ENCODE measurements at places on chromosomes 4 and X.

DNA sequence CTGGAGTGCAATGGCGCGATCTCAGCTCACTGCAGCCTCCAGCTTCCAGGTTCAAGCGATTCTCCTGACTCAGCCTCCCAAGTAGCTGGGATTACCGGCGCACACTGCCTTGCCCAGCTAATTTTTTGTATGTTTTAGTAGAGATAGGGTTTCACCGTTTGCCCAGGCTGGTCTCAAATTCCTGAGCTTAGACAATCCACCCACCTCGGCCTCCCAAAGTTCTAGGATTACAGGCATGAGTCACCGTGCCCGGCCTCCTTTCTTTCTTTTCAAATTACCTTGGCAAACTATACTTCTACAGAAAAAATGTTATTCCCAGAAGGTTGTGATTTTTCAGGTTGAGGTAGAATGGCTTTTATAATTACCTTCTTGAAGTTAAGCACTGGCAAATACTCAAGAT is 321.9 kb upstream of the PRPS2 start:
- DNase-seq: no peak

DNA sequence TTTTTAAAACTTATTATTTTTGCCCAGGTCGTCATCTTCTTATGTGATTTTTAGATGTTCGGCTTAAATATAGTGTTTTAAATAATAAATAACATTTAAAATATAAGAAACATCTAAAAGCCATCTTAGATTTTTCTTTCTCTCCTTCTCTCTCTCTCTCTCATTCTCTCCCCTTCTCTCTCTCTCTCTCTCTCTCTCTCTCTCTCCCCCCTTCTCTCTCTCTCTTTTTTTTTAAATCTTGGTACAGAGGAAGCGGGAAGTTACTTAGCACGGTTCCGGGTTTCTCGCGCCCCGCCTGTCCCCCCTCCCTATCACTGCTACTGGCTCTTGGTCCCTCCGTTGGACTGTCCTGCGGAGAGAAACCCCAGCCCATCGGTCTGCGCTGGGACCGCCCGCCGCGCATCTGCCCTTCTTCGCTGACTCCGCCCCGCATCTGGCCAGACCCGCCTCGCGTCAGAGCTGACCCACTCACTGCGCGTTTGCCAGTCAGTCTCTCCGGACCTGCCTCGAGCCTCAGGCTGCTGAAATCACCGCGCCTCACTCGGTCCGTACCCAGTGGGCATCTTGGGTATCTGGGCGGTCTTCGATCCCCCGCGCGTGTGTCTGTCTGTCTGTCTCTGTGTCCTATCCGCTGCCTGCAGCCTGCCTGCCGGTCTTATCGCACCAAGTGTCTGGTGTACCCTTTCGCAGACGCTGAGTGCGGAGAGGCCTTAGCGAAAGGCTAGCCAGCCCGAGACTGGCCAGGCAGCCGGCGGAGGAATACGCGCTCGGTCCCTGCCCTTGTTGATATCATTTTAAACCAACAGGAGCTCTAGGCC is at the start of gene PABPC5:
TSS of gene PABPC5 (plus strand) at position 489 of the 818 bp plus-strand sequence. CDS start 739 bp downstream, outside the sequence.
- DNase-seq: peak; percentile 88

- no peak for DNase-seq
These were observed 230.3 kb upstream of the PGRMC2 start for GRCh38 chr4:128517739-128518510.

- DNase-seq: no peak
These were observed 92.0 kb downstream of the PDGFRA start for GRCh38 chr4:54320826-54321685.

DNA sequence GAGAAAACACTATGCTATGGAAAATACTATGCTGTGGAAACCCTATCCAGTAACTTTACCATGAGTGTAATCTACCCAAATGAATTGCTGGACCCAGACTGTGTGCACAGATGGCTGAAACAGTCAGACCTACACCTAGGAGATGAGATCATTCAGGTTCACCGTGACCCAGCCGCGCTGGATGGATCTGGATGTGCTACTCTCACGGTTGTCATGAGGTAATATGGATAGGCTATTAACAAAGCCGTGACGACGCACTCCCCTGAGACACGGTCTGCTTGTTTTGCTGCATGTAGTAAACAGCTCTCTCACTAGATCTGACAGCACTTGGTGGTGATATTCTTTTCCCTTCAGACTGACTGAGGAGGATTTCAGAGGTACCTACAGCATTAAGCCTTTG is 832.5 kb upstream of the GRID2 start:
- DNase-seq: no peak

DNA sequence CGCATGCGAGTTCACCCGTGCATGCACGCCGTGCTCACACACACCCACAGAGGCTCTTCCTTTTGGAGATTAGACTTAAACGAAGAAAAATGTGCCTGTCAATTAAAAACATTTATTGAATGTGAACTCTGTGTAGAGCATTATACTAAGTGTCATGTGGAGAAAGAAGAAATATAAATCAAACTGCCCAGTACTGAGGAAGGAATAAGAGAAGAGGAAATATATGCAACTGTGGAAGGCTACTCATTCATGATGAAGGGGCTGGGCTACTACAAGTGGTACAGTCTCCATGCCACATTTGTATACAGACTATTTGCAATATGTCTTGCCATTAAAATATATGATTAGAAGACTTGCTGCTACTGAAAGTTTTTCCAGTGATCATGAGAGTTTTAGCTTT is 714.7 kb downstream of the DMD start:
- DNase-seq: no peak

DNA sequence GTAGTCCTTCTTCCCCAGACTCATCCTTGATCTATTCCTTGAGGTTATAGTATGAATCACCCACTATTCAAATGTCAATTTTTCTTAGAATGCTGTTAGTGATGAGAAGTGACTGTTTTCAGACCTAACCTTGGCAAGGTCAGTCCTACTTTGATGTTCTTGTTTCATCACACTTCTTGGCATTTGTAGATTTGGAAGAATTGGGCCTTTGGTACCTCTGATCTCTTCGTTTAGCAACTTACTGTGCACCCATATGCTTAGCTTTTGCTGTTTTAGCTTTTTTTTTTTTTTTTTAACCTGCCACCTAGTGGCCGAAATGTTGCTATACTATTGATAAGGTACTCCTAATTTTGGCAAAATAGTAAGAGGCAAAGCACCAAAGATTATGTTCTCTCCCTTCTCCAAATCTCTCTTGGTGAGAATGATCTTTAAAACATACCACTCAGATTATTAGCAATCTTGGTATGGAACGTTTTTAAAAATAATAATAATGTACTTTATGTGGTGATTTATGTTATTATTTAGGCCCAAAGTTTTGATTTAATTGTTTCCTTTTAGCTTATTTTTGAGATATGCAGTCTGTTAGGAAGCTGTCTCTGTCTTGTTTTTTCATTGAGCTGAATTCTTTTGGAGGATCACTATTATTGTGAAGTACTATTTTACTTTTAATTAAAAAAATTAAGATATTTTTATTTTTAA is 16.6 kb downstream of the DCK start:
- DNase-seq: no peak

DNA sequence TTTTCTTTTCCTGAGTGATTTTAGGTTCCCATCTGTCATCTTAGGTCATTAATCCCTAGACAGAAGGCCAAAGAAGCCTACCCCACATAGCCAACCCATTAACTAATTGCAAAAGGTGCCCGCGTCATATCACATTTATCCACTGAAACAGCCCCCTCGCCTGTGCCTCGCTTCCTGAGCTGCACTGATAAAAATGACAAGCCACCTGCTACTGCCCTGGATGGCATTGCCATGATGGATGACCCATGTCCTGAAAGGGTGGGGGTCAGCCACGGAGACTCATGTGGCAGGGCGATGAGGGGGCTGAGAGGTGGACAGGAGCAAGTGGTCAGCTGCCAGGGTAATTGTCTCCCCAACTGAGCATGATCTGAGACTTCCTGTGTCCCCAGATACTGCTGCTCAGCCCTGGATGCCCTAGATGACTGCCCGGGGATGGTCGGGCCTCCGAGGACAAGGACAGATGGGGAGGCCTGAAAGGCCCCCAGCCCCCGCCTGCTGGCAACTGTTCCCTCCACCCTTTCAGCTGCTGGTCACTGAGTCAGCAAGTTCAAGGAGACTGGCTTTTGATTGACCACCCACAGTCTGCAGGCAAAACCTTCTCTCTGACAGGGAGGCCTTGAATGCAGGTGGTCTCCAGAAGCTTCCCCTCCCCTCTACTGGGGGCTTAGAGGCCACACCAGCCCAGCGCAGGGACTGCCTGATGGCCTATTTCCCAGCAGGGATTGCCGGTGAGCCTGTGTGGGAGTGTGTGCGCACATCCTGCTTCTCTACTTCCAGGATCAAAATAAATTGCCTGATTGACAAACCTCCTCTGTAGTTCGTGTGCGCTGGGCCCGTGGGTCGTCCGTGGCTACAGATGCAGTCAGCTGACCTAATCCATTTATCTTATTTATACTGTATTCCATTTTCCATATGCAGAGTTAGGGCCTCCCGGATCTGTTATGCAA is 496.3 kb downstream of the BCOR start:
- DNase-seq: no peak

DNA sequence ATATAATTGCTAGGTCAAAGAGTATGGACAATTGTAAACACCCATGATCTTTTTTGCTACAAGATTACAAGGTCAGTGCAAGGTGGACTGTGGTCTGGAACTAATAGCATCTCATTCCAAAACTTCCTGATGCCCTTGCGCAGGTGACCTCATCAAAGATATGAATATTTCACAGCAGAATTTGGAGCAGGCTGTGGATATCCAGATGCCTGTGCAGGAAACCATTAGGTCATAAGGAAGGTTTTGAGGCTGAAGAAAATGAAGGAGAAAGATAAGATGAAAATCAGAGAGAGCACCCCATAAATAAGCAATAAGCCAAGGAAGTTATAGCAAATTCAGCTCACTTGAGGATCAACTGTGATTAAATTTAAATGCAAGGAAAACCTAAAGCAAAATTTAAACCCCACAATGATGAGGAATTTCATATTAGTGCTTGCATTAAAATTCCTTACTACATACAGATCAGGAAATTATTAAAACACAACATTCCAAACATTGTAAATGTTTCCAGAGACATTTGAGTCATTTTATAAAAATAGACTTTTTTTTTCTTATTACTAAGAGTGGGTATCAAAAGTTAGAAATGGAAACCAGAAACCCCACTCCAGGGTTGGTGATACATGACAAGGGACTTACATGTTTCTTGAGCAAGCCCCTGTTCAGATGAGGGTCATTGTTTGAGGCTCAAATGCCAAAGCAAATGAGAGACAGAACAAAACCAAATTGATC is 100.7 kb upstream of the FAM9C start:
- DNase-seq: no peak

GRCh38 chr4:20431543-20431951 is 179.8 kb downstream of the SLIT2 start:
- no peak for DNase-seq

DNA sequence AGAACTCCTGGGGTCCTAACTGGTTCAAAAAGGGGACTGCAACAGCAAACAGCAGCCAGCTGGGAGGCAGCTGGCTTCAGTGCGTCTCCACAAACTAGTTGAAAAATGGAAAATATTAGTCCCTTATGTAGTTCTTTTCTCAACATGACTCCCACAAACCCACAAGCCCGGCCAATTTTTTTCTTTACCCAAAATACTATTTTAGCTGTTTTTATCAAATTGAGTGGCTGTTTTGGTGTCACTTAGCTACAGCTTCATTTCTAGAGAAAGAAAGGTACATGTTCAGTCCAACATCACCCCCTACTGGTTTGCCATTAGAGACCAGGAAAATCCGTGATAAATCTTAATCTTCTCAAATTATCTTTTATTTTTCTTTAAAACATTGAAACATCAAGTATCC is 97.2 kb downstream of the GUCY2F start:
- no peak for DNase-seq

GRCh38 chr4:163380703-163381102 is 37.0 kb downstream of the NPY5R start:
- no peak for DNase-seq

DNA sequence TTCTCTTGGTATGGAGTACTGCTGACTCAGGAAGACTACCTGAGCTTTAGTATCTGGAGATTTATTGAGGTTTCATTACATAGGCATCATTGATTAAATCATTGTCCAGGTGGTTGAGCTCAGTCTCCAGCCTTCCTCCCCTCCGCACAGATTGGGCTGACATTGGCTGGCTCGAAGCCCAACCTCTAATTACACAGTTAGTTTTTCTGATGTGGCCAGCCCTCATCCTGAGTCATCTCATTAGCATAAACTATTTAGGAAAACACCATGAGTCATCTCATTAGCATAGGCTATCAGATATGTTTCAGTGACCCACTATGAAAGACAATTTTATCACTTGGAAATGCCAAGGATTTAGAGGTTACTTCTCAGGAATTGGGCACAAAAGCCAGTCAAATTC is 93.9 kb upstream of the ANKRD50 start:
- DNase-seq: no peak

- DNase-seq: peak; percentile 58
These were observed 78.8 kb downstream of the RLIM start for GRCh38 chrX:74535408-74536151.

DNA sequence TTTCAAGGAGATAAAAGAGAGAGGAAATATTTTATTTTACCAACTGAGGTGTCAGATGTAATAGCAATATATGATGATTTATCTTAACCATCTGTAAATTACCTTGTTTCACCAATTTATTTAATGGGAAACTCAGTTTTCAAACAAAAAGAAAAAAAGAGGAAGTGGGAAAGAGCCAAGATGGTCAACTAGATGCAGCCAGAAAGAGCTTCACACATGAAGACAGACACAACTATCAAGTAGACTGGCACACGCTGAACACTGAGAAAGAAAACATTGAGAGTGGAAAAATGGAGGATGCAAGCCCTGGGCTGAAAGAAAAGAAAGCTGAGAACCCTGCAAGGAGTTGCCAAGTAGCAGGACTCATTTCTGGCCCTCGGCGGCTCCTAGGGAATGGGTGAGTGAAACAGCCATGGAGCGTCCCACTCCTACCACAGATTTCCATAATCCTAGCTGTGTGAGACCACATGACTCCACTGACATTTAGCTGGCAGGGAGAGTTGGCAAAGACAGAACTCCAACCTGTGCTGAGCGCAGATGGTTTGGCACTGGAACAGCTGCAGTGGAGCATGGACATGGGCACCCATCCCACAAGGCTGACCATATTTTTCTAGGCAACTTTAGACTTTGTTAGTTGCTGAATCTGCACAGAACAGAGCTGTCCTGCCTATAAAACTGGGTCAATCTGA is 409.3 kb downstream of the FAM47B start:
- DNase-seq: no peak

DNA sequence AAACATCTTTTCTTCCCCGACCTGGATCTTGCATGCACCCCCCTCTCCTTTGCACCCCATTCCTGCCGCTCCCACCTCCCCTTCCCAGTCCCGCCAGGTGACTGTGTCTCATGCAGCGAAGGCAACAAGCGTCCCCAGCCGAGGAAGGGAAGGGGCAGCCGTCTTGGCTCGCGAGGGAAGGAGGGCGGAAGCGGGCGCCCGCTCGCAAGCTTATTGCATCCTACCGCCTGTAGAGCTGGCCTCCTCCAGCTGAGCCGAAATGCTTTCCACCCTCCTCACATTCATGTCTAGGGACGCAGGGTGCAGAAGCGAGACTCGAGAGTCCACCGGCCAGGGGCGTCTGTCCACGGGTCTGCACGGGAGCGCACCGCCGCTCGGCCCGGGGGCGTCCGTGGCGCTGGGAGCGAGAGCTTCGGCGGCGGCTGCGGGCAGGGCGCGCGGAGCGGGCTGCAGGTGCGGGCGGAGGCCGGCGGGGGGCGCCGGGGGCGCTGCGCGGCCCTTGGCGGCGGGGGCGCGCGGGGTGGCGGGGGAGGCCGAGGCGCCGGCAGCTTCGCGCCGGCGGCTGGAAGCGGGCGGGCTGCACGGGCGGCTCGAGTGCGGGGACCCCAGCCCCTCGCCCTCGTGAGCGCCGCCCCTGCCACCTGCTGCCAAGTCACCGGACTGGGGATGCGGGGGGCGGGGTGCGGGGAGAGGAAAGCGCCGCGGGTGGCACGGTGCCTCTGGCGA is at the start of gene KCNIP4:
TSS of gene KCNIP4 (minus strand) at position 426 of the 726 bp plus-strand sequence.
- DNase-seq: peak; percentile 77

GRCh38 chr4:22345678-22346077 is 170.2 kb downstream of the ADGRA3 start:
- no peak for DNase-seq
